Activated naive CD4-positive, alpha-beta T cell treated with anti-CD3 and anti-CD28 coated beads, Interleukin-2, amount 50 U/mL, for 72 hours (primary cell): ENCODE measurements at places on chromosomes 4 and X. TPM values are rescaled to one million over a fixed set of nuclear protein-coding genes. Genes with fewer than 3 reads are reported as not detected.
A peak's percentile ranks its signal among the peaks of the same experiment; 100 is the strongest.

GRCh38 chr4:53899586-53900270 is 164.7 kb downstream of the CHIC2 start:
- no peak for DNase-seq

Gene UGT2A1
- not detected for total RNA-seq

- DNase-seq = peak; percentile 14
Measured at GRCh38 chrX:119757979-119758730, at the start of gene SOWAHD. SOWAHD (plus strand) TSS chrX:119758588; CDS start chrX:119758668, 80 bp downstream.

GRCh38 chr4:108110450-108110849 is 58.3 kb downstream of the LEF1 start:
- DNase-seq = no peak

DNA sequence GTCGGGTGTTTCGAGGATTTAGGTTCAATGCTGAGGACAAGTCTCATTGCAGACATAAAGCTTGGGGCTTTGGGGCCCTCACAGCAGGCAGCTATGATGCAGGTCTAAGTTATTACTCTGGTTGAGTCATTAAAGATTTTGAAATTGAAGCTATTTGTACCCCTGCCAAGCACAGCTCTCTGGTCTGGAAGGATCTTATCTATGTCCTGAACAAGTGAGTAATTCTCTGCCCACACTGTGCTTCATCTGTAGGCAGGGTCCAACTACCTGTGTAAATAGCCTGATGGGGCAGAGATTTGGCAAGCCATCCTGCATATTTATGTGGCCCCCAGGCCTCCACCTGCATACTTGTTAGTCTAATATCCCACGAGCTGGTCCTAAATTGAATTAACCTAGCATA is 41.4 kb upstream of the MAGEA4 start:
- no peak for DNase-seq
